ENCODE measurements at places on chromosomes 5 and 9. TPM values are rescaled to one million over a fixed set of nuclear protein-coding genes. Genes with fewer than 3 reads are reported as not detected.

- no peak for DNase-seq
Measured at GRCh38 chr9:11902610-11903009, 790.6 kb upstream of the TYRP1 start.

DNA sequence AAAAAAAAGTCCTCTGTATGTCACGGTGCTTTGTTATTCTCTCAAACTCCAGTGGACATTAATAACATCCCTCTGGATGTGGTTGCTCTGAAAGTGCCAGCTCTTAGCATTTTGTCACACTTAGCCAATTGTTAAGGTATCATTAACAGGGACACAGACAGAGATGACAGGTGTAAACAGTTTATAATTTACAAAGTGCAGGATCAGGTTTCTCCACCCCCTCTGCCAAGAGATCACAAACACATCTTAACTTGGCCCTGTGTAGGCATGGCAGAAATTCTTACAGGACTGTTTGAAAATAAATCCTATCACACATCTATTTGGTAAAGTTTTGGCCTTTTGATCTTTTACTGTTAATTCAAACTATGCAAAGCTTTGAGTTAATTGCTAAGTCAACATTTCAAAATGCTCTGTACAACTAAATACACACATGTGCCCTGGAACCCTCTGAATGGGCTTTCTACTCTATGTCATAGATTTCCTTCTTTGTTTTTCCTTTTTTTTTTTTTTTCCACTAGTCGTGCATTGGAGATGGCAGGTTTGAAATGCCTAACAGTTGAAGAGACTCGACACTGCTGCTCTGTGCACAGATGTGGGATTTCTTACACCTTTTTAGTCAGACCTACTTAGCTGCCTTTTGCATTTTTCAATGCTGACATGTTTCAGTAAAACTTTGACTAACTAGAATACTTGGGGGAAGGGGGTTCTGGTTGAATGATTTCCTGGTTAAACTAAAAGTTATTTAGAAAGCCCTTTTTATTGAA is 41.7 kb downstream of the SEMA6A start:
- no peak for DNase-seq

DNA sequence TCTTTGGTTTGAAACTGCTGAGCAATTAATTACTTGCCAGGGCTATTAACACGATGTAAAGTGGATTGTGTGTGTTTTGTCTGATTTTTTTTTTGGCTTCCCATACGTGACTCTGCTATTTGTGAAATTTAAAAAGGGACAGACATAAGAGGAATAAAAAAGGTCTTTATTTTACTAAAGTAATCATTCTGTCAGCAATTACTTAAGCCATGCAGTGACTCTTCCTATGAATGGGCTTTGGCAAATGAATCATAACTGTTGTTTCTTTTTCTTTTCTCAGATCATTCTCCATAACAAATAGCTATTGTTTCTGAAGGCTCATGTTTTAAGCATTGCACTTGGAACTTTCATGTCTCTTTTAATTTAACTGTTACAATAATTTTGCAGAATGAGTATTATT is 461.3 kb upstream of the RORB start:
- DNase-seq, result no peak

DNA sequence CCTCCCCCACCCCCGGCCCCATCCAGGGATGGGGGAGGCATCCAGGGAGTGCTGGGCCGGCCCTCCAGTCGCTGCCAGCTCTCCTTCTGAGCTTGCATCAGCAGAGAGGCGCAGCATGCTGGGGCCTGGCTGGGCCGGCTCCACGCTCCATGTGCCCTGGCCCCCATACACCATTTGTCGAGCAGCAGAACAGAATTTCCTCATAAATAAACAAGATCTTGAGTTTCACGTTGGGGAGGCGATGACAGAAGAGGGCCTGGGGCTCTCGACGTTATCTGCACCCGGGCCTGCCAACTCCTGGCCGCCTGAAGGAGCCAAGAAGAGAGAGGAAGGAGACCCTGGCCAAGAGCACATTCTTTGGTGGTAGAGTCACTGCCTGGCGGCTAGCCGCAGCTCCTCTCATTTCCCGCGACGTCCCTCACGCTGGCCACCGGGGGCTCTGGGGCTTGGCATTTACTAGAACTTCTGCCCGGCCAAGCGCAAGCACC is 177.0 kb downstream of the FGF18 start:
- no peak for DNase-seq

DNA sequence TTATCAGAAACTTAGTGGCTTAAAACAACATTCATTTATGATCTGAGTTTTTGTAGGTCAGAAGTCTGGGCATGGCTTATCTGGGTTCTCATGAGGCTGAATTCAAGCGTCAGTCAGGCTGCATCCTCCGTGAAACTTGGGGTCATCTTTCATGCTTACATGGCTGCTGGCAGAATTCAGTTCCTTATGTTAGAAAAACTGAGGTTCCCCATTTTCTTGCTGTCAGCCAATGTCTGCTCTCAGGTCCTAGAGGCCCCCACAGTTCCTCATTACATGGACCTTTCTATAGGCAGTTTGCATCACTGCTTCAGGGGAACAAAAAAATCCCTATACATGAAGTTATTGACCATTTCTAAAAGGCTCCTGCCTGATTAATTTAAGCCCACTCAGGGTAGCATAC is 83.8 kb upstream of the NMUR2 start:
- no peak for DNase-seq

DNA sequence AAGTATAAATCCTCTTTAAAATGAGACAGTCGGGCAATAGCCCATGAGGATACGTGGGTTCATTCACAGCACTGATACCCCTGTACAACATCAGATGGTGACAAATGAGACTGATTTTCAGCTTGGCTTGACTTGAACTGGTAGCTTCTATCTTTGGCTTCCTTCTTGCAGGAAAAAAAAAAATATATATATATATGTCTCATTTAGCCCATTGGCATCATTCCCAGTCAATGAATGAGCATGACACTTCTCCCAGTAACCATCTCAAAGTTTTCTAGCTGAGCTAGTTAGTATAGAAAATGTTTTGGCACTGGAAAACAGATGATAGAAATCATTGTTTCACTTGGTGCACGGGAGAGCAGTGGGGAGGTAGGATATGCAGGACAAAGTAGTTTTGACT is 222.5 kb upstream of the TAS2R1 start:
- no peak for DNase-seq

GRCh38 chr9:108278341-108278740 is 577.4 kb downstream of the ACTL7B start:
- no peak for DNase-seq

The AJM1 gene
- total RNA-seq, result 2.2 TPM

The PFN3 gene
- total RNA-seq, result not detected

The FOXD4L3 gene
- total RNA-seq, result 0.36 TPM

The MYOT gene
- not detected for total RNA-seq

The PCDHGA12 gene
- total RNA-seq, result 6.8 TPM
